ENCODE measurements at places on chromosomes 11 and 22.

DNA sequence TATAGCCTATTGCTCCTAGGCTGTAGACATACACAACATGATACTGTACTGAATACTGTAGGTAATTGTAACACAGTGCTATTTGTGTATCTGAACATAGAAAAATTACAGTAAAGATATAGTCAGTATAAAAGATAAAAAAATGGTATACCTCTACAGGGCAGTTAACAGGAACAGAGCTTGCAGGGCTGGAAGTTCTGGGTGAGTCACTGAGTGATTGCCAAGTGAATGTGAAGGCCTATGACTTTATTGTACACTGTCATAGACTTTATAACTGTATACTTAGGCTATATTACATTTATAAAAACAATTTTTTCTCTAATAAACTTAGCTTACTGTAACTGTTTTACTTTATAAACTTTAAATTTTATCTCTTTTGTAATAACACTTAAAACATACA is 332.4 kb upstream of the ARHGAP42 start:
- no peak for DNase-seq

DNA sequence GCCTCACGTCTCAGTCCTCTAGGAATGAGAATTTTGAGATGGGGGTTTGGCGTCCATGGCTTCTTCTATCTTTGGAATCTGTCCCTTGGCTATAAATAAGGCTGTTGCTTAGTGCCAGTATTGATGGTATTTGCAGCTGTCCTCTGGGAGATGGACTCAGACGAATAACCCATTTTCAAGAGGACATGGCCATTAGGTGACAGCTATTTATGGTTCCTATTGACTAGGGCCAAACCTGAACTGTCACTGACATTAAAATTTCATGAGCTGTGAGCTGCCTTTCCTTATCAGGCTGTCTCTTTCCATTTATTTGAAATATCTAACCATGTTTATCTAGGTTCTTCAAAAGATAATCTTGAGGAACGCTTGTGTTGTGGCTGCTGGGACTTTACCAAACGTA is 92.7 kb downstream of the NAV2 start:
- no peak for DNase-seq

- DNase-seq = no peak
Observed at GRCh38 chr22:38443628-38444521, 11.1 kb downstream of the KCNJ4 start.

DNA sequence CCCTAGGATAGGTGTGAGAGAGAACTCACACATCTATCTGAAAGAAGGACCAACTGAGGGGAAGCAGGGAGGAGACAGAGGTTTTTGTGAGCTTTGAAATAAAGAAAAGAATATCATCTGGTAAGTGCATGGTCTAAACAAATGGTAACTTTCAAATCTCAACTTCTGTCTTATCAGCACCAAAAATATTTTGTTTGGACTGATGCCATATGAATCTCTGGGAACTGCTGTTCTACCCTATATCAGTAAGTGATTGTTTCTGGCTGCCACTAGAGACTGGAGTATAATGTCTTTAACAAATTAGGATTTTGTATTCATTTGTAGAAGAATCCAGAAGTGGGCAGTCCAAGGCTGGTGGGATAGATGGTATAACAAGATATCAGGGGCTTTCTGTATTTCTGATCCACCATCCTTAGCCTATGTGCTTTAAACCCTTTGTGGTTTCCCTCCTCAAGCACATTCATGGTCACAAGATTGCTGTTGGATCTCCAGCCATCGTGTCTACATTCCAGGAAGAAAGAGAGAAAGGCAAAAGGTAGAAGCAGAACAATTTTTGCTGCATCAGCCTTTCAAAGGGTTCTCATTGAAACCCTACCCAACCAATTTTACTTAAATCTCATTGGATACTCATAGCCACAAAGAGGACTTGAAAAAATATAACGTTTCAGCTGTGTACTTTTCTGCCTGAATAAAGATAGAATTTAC is 4.7 kb downstream of the HEPHL1 start:
- no peak for DNase-seq

DNA sequence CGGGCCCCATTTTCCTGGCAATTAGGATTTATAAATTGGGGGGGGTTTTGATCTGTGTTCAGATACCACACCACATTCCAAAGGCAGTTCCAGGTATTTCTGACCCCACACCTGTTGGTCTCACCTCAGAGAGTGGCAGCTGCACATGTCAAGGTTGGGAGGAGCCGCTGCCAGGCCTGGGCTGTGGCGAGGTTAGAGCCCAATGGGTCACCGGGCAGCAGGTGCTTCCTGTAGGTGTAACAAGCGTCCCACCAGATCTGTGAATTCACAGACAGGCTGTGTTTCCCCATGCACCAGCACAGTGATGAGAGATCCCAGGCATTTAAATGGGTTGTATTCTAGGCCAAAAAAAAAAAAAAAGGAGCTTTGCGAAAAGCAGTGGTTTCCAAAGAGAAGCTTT is 58.6 kb downstream of the CABIN1 start:
- DNase-seq = no peak

DNA sequence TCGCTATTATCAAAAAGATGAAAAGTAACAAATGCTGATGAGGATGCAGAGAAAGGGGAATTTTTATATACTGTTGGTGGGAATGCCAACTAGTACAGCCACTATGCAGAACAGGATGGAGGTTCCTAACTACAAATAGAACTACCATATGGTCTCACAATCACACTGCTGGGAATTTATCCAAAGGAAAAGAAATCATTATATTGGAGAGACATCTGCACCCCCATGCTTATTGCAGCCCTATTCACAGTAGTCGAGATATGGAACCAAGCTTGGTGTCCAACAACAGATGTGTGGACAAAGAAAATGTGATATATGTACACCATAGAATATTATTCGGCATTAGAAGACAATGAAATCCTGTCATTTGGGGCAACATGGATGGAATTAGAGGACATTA is 19.6 kb upstream of the POU2AF2 start:
- DNase-seq = no peak

DNA sequence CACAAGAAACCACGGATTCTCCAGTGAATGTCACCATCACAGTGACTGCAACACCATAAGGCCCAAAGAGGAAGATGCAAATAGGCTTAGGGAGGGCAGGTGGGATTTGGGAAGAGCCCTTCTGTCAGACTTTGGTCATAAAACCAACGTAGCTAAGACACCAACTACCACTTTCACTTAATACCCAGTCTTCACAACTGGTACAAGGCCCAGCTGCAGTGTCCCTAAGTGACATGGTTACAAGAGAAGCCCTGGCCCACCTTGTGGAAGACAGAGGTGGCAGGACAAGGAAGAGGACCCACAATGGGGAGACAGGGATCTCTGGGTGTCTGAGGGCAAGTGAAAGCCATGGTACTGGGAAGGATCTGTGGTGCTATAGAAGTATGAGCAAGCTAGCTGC is 10.0 kb downstream of the VSIG10L2 start:
- no peak for DNase-seq

GRCh38 chr11:94494126-94494680 is 419 bp downstream of the ANKRD49 start:
- DNase-seq = no peak

DNA sequence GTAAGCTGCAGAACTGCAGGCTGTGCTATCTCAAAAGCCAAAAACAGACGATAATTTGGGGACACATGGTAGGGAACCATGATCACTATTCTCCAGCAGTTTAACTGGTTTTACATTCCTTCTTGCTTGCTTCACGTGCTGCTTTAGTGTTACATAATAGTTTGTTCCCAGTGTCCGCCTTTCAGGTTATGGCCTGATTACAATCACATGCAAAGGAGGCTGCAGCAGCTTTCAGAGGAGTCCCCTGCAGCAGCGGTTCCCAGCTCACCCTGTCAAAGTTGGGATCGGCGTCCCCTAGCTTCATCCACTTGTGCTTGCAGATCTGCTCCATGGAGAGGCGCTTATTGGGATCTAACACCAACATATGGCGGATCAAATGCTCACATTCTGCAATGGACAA is 39.2 kb upstream of the APOA1 start:
- DNase-seq = no peak

DNA sequence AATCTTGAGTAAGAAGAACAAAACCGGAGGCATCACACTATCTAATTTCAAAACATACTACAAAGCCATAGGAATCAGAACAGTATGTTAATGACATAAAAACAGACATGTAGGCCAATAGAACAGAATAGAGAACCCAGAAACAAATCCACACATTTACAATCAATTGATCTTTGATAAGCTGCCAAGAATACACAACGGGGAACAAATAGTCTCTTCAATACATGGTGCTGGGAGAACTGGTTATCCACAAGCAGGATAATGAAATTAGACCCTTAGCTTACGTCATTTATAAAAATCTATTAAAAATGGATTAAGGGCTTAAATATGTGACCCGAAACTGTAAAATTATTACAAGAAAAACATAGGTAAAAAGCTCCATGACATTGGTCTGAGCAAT is 417.7 kb downstream of the INSC start:
- no peak for DNase-seq

DNA sequence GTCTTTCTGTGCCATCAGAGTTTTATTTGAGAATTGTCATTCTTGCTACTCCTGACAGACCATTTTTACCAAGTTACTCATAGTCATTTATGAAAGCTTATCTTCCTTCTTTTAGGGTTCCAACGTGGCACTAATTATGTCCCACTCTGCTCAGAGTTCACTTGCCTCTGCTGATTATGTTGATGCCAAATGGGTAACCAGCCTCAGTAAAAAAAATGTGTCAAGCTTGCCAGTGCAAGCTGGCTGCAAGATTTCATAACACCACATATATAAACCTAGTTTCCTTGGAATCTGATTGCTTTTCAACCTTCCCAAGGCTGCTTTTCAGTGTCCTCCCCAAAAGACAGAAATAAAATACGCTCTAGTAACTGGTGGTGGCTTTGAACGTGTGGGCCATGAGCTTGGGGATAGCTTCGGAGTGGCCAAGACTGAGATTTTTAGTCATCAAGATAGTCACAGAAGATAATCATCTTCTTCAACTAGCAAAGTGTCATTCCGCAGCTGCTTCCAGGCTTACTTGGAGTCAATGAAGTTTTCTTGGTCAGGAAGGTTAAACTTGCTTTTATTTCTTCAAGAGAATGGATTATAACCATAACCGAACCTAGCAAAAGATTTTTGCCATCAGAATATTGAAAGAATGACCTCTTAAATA is 29.5 kb upstream of the APOA1 start:
- DNase-seq = no peak

GRCh38 chr11:117825538-117826189 is 1.1 kb upstream of the FXYD2 start:
- DNase-seq = no peak

DNA sequence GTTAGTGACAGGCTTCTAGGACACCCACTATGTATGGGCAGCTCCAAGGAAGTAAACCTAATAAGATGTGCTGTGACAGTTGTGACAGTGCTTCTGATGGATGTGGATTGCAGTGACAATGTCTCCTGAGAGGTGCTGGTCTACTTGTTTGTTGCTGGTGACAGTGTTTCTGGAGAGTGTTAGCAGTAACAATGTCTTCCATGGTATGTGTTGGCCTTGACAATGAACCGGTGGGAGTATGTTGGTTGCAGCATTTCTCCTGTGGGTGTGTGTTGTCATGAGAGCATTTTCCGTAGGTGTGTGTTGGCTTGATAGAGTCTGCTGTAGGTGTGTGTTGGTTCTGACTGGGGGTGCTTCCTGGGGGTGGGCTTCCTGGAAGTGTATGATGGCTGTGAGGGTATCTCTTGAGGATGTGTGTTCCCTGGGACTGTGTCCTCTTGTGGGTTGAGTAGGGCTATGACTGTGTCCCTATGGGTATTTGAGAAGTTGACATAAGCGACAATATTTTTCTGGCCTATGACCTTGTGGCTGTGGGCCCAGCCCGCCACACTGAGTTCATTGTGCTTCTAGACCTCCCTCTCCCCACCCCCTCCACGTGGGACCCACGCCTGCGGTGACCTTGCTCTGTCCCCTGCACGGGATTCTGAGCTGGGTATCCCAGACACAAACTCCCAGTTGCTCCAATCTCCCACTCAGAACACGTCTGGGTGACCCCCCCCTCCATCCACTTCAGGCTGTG is 1.2 kb downstream of the DCHS1 start:
- DNase-seq = no peak

DNA sequence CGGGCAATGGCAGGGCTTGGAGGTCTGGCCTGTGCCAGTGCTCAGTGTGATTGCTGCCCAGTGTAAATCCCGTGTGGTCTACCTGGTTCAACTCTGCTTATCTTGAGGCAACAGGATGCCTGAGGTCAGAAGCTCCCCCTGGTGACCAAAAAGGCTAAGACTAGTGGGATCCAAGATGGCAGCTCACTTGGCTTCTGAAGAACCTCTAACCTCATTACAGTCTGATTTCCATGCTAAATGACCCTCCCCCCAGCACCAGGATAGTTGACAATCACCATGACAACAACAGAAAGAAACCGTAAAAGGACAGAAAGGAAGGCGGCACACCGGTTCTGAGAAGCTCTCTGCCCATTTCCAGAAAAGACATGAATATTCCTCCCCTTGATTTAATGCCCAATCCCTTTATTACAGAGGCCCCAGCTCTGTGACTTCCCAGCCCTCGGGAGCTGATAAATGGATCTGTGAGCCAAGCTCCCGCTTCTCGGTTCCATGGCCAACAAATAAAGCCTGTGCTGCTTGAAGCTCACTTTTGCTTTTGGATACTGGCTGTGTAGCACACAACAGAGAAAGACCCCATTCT is 398.4 kb downstream of the CTTN start:
- no peak for DNase-seq

- DNase-seq = no peak
Observed at GRCh38 chr11:130066338-130066737, 3.4 kb upstream of the APLP2 start.

DNA sequence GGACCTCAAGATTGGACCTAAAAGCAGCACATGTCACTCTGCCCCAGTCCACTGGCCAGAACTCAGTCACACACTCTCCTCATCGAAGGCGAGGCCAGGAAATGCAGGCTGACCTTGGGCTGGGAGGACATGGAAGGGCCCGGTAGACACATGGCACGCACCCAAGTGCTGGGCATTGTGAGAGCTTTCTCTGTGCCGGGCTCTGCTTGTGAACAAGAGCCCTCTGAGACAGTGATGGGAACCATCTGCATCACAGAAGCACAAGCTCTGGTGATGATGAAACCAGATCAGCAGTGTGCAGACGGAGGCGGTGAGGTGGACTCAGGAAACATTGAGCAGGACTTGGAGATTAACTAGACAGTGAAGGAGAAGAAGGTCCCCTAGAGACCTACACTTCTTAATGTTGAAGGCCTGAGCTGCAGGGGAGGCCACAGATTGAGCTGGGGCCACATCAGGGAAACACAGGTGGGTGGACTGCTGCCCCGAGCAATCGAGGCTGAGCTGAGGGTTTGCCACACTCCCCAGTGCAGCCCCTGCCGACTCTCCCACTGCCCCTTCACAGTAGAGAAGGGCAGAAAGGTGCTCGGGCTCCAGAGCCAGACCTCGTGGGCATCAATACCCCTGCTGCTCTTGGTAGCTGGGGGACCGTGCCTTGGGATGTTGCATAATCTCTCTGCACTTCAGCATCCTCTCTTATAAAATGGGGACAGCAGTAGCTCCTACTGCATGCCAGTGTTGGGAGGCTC is 1460.5 kb downstream of the TBC1D22A start:
- no peak for DNase-seq
